Neural progenitor cell (in vitro differentiated cells): ENCODE measurements at places on chromosomes 13 and 19. TPM values are rescaled to one million over a fixed set of nuclear protein-coding genes. Genes with fewer than 3 reads are reported as not detected.

Gene EXOC3L2
- 0.06 TPM in 1 of 2 replicates, not detected in the other for total RNA-seq

Gene MEDAG
- total RNA-seq = 0.06 TPM in 1 of 2 replicates, not detected in the other

GRCh38 chr13:61700181-61700580, 284.5 kb upstream of the PCDH20 start:
- H3K4me3 ChIP-seq = no peak overlapping the region
- DNase-seq = no peak
- H3K4me1 ChIP-seq = no peaks in the 10 kb centered on the region
- H3K36me3 ChIP-seq = no peaks in the 10 kb centered on the region

GRCh38 chr19:5356428-5356827, 15.8 kb upstream of the PTPRS start:
- no peak overlapping the region for H3K4me3 ChIP-seq
- peak; percentile 31 for DNase-seq
- H3K36me3 ChIP-seq = no peaks in the 10 kb centered on the region
- H3K27me3 ChIP-seq = peaks cover 24% of the 10 kb centered on the region

Gene LPAR2
- total RNA-seq = 21.2 and 64.8 TPM in 2 replicates

GRCh38 chr19:28940751-28941500, 272.0 kb downstream of the UQCRFS1 start:
- no peak overlapping the region for H3K4me3 ChIP-seq
- no peaks in the 10 kb centered on the region for H3K27me3 ChIP-seq
- no peaks in the 10 kb centered on the region for H3K36me3 ChIP-seq
- no peak overlapping the region for H3K27ac ChIP-seq
- DNase-seq = no peak

GRCh38 chr19:24062190-24062589, 24.8 kb upstream of the ZNF254 start:
- H3K4me3 ChIP-seq = no peak overlapping the region
- H3K27me3 ChIP-seq = no peaks in the 10 kb centered on the region
- H3K36me3 ChIP-seq = no peaks in the 10 kb centered on the region
- H3K27ac ChIP-seq = no peak overlapping the region

- no peak for DNase-seq
- H3K4me3 ChIP-seq = no peak overlapping the region
- peaks cover 3% of the 10 kb centered on the region for H3K36me3 ChIP-seq
- no peaks in the 10 kb centered on the region for H3K27me3 ChIP-seq
- no peak overlapping the region for H3K27ac ChIP-seq
- H3K4me1 ChIP-seq = no peaks in the 10 kb centered on the region
Measured at GRCh38 chr13:59879281-59879680, 284.4 kb downstream of the DIAPH3 start.
